Activated CD8-positive, alpha-beta memory T cell treated with anti-CD3 and anti-CD28 coated beads, Interleukin-2, amount 10 ng/mL, durations not matched to agents 7 days and 5 days (primary cell): ENCODE measurements at places on chromosomes 5 and 9. TPM values are rescaled to one million over a fixed set of nuclear protein-coding genes. Genes with fewer than 3 reads are reported as not detected.
A peak's percentile ranks its signal among the peaks of the same experiment; 100 is the strongest.

- DNase-seq = no peak
Observed at GRCh38 chr5:68214482-68215207, 911 bp upstream of the PIK3R1 start.

GRCh38 chr9:129175825-129176633 lies 2.0 kb downstream of the IER5L start:
- peak; percentile 86 for DNase-seq

GRCh38 chr5:159409801-159410200 lies 79.5 kb upstream of the IL12B start:
- DNase-seq = peak; percentile 67

DNA sequence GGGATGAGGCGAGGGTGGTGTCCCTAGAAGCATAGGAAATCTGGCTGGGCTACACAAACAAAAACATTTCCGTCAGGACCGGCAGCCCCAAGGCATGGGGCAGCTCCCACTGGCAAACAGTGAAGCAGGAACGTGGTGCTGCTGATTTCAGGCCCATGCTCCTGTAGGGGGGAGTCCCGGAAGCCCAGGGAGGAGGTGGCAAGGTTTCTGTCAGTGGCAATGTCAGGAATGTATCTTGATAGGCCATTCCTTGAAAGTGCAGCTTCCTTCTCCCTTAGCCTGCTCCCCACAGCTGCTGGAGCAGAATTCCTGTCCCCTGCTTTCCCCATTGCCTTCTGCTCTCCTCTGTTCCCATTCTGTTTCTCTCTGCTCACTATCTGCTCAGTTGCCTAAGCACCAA lies 42.4 kb downstream of the MRRF start:
- no peak for DNase-seq

GRCh38 chr5:145345511-145346287 lies 489.4 kb downstream of the PRELID2 start:
- DNase-seq = no peak

DNA sequence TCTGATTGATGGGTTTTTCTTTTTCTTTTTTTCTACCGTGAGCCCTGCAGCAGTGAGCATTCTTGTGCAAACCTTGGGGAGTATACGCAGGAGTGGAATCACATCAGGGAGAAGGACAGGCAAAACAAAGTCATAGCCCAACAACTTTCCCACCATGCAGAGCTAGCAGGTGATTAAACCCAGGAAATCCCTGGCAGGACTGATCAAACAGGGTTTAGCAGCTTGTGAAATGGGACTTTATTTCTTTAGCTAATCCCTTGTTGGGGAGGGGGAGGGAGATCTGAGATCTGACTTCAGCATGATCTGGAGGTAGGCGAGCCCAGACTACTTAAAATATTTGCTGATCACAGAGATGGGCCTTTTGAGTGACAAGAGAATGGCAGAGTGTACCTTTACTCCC lies 162.0 kb upstream of the GLRA1 start:
- DNase-seq = no peak

GRCh38 chr5:151024440-151025249 lies 4.3 kb downstream of the GPX3 start:
- no peak for DNase-seq

FAM221B gene
- not detected for total RNA-seq
